ENCODE measurements at places on chromosomes 2 and 18.
A peak's percentile ranks its signal among the peaks of the same experiment; 100 is the strongest.

- no peak for DNase-seq
Measured at GRCh38 chr2:54969295-54969939, 80.8 kb downstream of the RTN4 start.

GRCh38 chr2:55363636-55364035 is 56.0 kb downstream of the CCDC88A start:
- DNase-seq: peak; percentile 1

DNA sequence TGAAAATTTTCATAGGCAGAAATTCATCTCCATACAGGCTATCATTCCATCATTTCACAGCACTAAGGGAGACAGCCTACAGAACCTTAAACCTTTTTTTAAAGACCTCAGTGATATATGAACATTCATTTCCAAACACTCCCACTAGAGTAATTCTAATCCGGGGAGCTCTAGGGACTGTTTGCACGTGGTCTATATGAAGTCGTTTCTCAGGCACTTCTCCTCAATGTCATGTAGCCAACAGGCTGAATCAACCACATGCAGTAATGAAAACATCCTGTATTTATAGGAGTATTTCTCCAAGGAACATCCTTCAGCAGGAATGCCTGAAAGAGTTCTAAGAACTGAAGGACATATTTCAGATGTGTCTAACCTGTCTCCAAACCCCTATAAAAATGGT is 97.3 kb upstream of the CREB1 start:
- no peak for DNase-seq

GRCh38 chr2:203722411-203722810 is 16.0 kb downstream of the CD28 start:
- DNase-seq: no peak

DNA sequence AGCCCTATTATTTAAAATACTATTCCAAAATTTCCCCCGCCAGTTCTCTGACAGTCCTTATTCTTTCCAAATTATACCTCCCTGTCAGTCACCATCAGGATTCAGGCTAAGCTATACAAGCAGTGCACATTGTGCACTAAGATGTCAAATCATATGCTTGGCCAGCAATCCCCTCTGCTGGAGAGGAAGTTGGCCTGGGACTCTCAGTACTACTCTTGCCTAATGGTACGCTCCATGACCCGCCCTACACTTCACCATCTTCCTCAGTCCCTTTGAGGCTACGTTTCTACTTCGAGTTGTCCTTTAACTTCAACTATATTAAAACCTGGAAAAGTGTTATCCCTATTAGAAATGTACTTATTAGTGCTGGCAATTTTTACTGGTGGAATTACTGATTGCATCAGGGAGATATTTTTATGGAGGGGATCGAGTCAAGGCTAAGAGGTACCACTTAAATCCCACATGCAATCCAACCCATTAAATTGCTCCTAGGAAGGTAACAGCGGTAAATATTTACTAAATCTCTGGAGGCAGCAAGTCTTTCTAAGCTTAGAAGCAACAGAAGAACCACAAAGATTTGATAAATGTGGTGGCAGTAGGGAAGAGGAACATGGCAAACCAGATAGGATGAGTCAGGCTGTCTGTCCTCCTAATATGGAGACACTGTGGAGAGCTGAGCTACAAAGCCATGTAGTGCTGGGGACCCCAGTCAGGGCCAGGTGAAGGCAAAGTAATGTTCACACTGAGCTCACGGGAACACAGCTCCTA is 2.7 kb downstream of the USP40 start:
- DNase-seq: no peak

DNA sequence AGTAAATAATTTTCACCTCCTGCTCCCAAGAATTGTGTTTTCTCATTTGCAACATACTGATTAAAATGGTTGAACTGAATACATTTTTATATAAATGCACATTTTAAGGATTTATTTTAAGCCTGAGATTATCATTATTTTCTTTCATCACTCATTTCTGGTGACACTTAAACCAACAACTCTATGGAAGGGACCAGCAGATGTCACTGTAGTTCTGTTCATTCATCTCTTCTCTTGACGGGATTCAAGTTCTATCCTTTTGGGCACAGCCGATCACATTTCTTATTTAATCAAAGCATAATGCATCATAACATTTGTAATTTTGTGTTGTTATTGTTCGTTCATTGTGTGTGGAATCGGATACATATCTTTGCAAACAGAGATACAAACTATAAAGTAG is 417.9 kb downstream of the HRH4 start:
- peak; percentile 78 for DNase-seq

- DNase-seq: peak; percentile 87
Measured at GRCh38 chr2:76958749-76959148, 563.4 kb downstream of the LRRTM4 start.

- DNase-seq: no peak
Measured at GRCh38 chr2:120704696-120705095, 31.0 kb upstream of the GLI2 start.

GRCh38 chr2:102285368-102285767 is 26.0 kb upstream of the IL1RL1 start:
- DNase-seq: no peak

DNA sequence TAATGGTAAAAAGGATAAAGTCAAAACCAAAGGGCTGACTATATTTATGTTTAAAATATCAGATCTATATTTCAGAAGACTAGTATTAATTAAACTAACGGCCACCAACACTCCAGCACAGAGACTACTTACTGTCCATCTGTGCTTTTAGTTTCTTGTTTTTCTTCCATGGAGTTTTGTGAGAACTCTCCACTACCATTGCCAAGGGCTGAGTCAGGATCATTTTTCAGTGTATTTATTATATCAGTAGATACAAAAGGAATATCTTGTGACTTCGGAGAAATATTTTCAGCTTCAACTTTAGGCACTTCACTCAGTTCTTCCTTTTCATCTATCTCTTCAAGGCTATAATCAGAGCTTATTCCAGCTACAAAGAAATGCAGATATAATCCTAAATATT is 79.1 kb upstream of the GRB14 start:
- DNase-seq: no peak

- peak; percentile 74 for DNase-seq
Measured at GRCh38 chr2:149612122-149612521, 24.5 kb upstream of the MMADHC start.

- DNase-seq: no peak
Measured at GRCh38 chr2:181785691-181786344, 105.5 kb upstream of the NEUROD1 start.

GRCh38 chr18:22741318-22741717 is 191.8 kb upstream of the RBBP8 start:
- no peak for DNase-seq

DNA sequence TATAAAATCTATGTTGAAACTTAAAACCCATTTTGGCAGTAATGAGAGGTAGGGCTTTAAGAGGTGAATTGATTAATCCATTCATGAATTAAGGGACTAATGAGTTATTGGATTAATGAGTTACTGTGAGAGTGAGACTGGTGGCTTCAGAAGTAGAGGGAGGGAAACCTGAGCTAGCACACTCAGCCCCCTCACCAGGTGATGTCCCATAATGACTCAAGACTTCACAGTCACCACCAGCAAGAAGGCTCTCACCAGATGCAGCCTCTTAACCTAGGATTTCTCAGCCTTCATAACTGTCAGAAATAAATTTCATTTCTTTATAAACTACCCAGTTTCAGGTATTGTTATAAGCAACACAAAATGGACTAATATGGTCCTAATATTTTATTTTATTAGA is 621.7 kb upstream of the ACVR2A start:
- no peak for DNase-seq

DNA sequence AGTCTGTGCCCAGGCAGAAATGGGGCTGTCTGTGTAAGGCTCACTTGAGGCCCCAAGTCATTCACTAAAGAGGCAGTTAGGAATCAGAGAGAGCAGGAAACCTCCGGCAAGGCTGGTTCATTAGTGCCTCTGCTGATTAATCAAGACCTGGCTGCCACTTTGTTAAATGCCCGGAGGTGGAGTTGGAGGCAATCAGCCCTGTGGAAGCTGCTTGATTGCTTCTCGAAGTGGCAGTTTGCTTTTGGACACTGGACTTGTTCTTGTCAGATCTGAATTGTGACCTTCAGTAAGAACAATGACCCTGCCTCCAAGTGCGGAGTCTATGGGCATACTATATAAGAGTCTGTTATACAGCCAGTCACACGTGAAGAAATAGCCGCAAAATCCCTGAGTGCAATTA is 183.9 kb upstream of the LINC00305 start:
- DNase-seq: no peak

DNA sequence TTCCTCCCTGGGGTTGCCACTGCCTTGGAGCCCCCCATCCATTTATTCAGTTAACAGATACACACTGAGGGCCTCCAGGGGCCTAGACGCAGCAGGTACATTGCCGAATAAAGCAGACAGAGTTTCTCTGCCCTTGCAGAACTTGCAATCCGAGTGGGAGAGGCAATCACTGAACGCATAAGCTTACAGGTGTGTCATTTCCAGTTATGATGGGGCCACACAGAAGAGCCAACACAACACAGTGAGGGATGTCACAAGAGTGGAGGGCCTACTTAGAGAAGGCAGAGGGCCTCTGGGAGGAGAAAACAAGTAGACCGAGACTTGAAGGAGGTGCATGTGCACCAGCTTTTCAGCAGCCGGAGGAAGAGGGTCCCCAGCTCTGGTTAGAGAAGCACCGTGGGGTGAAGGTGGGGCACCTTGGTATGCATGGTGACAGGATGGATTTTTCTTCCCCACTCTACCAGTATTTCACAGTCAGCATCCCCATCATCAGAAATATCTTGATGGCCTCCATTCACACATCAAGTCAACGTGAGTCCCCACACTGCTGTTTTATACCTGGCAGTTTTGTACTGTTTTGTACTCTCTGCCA is 150.9 kb downstream of the SMAD7 start:
- no peak for DNase-seq

GRCh38 chr18:60372596-60372995 is at the start of gene MC4R:
MC4R (minus strand) TSS chr18:60372775; CDS start chr18:60372349, 426 bp downstream.
- DNase-seq: peak; percentile 99

- DNase-seq: no peak
Measured at GRCh38 chr2:202764991-202765390, 106.6 kb downstream of the ICA1L start.

GRCh38 chr2:237935740-237936452 is 30.9 kb upstream of the UBE2F start:
- no peak for DNase-seq

DNA sequence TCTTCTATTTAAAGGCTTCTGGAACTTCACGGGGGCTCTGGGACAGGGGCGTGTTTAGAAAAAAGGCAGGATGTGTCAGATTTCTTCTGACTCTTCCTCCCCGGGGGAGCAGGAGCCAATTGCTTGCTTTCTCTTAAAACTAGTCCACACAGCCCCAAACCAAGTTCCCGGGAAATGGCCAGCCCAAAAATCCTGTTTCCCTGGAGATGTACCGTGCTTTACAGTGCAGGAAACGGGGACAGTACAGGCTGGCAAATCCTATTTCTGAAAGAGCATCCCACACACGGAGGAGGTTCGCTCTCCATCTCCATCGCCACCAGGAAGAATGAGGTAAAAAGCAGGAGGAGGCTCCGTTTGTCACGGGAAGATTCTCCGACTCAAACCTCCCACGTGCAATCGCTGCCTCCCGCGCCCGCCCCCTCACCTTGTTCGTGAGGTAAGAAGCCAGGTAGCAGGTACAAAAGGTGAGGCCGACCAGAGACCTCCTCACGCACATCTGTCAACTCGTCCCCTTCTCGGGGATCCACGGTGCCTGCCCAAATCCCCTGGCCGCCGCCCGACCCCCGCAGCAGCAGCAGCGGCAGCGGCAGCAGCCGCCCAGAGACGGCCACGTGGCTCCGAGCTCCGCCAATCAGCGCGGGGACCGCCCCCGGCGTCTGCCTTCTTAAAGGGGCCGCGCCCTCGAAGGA is 15.6 kb upstream of the RIOK3 start:
- DNase-seq: peak; percentile 84

- no peak for DNase-seq
Measured at GRCh38 chr2:46175419-46175818, 121.8 kb upstream of the EPAS1 start.

DNA sequence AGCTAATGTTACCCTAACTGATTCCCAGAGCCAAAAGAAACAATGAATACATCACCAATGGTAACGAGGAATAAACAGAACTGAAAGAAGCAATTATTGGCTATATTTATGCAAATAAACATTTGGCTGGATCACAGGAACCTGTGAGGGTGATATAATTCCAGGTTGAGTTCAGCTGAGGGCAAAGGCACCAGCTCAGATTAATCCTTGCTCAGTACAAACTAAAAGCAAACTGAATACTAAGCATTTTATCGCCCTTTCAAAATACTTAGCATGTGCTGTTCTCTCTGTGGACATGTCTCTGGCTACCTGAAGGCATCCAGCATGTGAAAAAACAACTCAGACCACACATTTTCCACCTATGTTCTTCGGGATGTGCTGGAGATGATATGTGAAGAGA is 791.7 kb downstream of the METTL4 start:
- DNase-seq: no peak

DNA sequence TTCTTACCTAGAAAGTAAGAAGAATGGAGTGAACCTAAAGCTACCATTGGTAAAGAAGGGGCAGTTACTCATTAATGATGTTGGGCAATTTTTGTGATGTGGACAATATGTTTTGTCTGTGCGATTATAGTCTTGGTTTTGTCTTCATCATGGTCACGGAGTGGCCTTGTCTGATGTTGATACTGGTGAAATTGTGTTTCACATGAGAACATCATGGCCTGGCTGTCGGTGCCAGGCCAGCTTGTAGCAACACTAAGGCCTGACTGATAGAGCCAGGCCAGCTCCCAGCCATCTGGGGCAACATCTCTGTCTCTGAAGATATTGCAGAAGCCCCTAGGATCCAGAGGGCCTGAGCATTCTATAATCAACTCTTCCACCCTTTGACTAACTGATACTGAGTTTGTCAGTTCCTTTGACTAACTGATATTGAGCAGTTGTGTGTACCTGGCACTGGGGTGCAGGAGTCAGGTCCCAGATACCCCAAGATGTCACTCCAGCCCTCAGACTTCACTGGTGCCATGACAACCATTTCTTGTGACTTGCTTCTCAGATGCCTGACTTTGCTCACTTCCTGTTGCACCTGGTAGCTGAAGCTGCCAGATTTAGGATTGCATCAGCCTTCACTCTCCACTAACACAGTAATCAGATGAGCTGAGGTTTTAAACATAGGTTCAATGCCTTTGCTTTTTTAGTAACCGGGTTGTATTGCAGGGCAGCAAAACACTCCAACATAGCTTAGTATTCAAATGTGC is 62.5 kb downstream of the RPIA start:
- no peak for DNase-seq
